ENCODE measurements at places on chromosomes 4 and X. TPM values are rescaled to one million over a fixed set of nuclear protein-coding genes. Genes with fewer than 3 reads are reported as not detected.

- DNase-seq = no peak
Measured at GRCh38 chrX:154793084-154793795, 12.0 kb downstream of the MPP1 start.

The BEX5 gene
- 4.3 TPM for total RNA-seq

The PPEF2 gene
- not detected for total RNA-seq

The LNX1 gene
- total RNA-seq = 5.9 TPM

All from left cardiac atrium (tissue), 4 donors.